ENCODE measurements at places on chromosomes 7 and 10. TPM values are rescaled to one million over a fixed set of nuclear protein-coding genes. Genes with fewer than 3 reads are reported as not detected.

CNTNAP2 gene
- polyA plus RNA-seq = 10.1 TPM

PON1 gene
- 0.46 TPM for polyA plus RNA-seq

- peak; percentile 74 for DNase-seq
These were observed 44.9 kb upstream of the ANK3 start for GRCh38 chr10:60434418-60435046.

DNA sequence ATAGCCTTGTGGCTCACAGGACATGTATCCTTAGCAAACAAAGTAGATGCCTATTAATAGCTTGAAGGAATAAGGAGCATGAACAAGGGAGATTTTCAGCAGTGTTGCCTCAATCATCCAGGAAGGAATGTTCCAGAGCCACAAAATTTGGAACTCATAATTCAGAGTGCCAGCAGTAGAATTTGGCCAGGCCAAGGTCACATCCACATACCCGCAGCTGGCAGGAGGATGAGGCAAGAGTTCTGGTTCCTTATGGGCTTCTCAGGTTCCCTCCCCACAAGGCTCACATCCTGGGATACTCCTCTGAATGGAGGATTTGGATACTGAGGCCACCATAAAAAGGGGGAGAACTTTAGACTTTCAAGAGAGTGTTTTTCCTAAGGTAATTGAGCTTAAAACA is 45.8 kb downstream of the SUFU start:
- no peak for DNase-seq

- DNase-seq = no peak
These were observed 11.6 kb upstream of the RET start for GRCh38 chr10:43065234-43065633.

DNA sequence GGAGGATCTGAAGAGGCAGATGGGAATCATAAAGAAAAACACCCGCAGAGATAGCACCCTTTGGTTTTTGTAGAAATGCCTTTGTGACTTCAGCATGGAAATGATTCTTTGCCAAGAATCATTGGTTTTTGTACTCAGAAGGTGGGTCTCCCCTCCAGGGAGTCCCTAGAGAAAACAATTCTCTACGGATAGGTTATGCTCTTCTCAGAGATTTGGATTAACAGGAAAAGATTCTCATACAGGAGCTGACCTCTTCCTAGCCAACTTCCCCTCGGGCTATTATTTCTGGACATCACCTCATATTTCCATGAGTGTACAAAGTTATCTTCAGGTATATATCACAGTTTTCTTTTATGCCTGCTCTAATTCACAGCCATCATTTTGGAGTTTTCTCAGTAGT is 274.2 kb upstream of the HABP2 start:
- DNase-seq = no peak

GRCh38 chr7:149642589-149642988 is 130.8 kb downstream of the ZNF467 start:
- no peak for DNase-seq

GRCh38 chr7:68185631-68186456 is 1189.2 kb downstream of the TYW1 start:
- peak; percentile 74 for DNase-seq

All from hindlimb muscle (tissue), 1 donor.